ENCODE measurements at places on chromosomes 13 and 19.
A peak's percentile ranks its signal among the peaks of the same experiment; 100 is the strongest.

DNA sequence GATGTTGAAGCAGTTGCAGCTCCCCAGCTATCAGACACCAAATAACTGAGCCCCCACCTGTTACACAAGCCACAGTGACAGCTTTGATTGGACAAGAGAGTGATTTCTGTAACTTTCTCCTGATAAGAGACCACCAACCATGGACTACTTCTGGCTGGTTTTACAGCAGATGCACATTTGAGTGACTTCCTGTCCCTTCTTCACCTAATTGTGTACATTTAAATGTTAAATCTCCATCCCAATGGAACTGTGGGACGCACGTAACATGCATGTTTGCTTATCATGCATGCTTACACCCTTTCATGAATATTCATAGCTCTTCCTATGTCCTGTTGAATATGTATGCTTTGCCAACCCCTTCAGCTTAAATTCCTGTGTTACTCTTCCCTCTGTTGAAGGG is 6.0 kb upstream of the TNFSF11 start:
- DNase-seq, result no peak

DNA sequence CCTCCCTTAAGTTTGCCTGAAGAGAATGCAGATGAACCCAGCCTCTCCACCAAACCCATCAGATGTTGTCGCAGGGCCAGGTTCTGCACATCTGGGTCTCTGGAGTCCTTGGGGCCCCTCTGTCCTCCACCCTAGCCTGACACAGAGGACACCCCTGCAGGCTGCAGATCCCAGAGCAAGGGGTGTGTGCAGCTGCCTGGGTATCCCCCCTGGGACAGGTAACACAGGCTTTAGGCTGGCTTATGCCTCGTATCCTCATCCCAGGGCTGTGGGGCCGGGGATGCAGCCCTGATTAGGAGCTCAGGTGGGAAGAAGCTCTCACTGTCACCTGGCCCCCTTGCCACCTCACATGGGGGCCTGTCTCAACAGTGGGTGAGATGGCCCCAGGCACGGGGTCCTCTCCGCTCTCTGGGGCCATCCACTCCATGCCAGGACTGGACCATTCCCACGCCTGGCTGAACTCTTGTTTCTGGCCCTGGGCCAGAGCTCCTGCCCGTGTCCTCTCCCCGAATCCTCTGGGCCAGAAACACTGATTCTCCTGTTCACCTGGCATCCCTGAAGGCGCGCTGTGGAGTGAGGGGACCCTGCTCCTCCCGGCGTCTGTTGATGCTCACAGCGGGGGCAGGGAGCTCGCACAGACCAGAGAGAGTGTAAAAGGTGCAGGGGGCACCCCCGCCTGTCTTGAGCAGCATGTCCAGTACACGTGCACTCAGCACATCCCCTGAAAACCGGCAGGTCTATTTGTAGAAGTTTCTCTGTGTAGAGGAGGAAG is 38.7 kb upstream of the TPM4 start:
- no peak for DNase-seq

DNA sequence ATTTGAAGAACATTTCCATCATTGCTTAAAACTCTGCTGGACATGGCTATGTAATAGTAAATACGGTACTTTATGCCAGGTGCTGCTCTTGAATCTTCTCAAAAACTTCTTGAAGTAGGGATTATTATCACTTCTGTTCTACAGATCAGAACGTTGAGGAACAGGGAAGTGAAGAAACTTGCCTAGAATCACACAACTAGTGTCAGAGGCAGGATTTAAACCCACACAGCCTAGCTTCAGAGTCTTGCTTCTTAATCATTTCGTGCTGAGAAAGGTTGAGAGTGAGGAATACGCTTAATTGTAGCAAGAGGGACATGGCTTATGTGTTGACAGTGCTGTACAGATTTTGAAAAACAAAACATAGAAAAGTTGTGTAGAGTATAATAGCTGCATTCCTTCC is 13.5 kb downstream of the TM9SF2 start:
- DNase-seq, result no peak

GRCh38 chr19:17751103-17751911 is at the start of gene FCHO1:
TSS of gene FCHO1 (plus strand) at chr19:17751477. CDS start at chr19:17755165, 3,688 bp downstream.
- DNase-seq, result no peak

- peak; percentile 34 for DNase-seq
These were observed 8.0 kb downstream of the DNASE2 start for GRCh38 chr19:12872941-12873890.

GRCh38 chr19:46697204-46697960 is 19.5 kb downstream of the PRKD2 start:
- DNase-seq, result peak; percentile 64

GRCh38 chr13:91278291-91278690 is 69.2 kb upstream of the MIR17HG start:
- DNase-seq, result no peak

DNA sequence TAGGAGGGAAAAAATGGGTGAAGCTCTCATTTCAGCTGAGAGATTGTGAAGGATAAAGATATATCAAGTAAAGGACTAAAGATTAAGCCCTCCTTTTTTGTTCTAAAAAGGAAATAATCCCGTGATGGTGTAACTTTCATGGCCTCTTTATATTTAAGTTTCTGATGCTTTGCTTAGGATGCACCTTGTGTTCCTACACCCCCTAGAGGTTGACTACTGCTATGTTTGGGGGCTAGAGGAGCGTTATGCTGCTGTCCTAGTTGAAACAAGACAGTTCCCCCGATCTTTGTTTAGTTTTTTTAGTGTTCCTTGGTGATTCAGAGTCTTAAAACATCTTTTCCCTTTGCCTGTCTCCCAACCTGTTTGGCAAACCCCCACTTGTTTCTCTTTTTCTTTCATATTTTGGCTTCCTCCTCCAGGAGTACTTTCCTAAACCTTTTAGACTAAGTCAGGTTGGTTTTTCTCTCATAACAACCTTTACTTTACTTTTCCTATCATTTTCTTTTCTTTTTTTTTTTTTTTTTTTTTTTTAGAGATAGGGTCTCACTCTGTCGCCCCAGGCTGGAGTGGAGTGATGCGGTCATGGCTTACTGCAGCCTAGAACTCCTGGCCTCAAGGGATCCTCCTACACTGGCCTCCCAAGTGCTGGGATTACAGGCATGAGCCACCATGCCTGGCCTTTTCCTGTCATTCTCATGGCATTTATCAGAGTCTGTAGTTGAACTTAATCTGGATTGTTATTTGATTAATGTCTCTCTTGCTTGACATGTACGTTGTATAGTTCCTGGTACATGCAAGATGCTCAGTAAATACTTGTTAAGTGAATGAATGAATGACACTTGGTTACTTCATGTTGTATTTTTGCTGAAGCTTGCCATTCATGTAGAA is 2.8 kb downstream of the UBA2 start:
- DNase-seq, result no peak

GRCh38 chr19:36008336-36008978 is at the start of gene SYNE4:
TSS of gene SYNE4 (minus strand) at chr19:36008813. CDS start at chr19:36008681, 132 bp downstream.
- DNase-seq, result no peak

DNA sequence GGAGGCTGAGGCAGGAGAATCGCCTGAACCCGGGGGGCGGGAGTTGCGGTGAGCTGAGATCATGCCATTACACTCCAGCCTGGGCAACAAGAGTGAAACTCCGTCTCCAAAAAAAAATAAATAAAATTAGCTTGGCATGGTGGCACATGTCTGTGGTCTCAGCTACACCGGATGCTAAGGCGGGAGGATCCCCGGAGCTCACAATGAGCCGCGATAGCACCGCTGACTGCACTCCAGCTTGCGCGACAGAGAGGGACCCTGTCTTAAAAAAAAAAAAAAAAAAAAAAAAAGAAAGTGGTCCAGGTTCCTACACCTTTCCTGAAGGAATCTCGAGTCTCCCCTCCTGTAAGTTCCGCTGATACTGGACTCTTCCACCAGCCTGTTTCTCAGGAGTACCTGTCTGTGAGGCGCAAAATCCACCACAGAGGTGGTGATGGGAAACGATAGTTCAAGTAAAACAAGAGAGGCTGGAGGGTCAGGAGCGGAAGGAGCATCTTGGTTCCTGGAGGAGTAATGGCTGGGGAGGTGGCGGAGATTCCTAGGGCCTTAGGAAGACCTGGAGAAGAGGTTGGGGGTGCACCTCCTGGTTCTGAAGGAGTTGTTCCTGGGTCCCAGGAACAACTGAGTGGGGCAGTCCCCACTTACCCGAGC is 471 bp downstream of the FUT1 start:
- no peak for DNase-seq

GRCh38 chr13:19607523-19608078 is 25.9 kb upstream of the MPHOSPH8 start:
- DNase-seq, result no peak

GRCh38 chr13:60258349-60258748 is 94.6 kb upstream of the DIAPH3 start:
- no peak for DNase-seq

DNA sequence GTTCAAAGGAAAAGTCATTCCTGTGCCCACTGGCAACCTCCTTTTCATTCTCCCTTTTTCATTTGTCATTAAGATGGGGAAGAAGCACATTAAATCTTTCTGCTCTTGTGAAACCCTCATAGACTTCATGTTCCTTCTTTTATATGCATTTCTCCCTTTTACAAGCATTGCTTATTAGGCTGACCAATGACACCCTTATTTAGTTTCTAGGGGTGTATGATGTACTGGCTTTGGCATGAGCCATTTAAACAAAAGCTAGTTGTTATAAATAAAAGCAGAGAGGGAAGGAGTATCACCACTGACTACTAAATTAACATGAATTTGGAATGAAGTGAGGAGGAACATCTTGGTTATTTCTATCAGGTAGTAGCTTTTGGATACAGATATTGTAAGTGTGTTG is 68.2 kb upstream of the PCDH9 start:
- no peak for DNase-seq

- DNase-seq, result no peak
These were observed 61.3 kb downstream of the SLITRK6 start for GRCh38 chr13:85737952-85738351.

DNA sequence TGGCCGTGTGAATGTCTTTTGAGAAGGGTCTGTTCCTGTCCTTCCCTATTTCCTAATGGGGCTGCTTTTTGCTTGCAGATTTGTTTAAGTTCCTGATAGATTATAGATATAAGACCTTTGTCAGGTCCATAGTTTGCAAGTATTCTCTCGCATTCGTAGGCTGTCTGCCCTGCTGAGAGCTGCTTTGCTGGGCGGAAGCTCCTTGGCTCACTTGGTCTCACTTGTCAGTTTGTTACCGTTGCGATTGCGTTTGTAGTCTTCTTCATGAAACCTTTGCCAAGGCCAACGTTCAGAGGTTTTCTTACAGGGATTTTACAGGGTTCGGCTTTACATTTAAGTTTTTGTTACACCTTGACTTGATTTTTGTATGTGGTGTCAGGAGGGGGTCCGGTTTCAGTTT is 44.0 kb upstream of the TFDP1 start:
- no peak for DNase-seq

- no peak for DNase-seq
These were observed 25.4 kb downstream of the ALG5 start for GRCh38 chr13:36973621-36974295.
